ENCODE measurements at places on chromosomes 1 and 21.

DNA sequence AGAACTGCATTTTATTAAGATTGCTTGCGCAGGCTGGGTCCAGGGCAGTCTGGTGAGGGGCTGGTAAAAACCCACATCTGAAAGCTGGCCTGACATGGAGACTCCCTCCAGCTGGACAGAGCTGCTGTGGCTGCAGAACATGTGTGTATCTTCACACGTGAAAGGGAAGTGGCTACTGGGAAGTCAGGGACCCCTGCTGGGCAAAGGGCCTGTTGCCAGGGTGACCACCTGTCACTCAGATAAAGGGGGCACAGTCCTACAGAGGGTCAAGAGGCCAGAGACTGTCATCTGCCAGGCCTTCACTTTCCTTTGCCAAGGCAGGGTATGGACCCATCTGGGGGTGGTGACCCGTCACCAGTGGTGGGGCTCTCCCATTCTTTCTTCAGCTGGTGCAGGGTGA is 17.5 kb downstream of the NKAIN1 start:
- no peak for DNase-seq

DNA sequence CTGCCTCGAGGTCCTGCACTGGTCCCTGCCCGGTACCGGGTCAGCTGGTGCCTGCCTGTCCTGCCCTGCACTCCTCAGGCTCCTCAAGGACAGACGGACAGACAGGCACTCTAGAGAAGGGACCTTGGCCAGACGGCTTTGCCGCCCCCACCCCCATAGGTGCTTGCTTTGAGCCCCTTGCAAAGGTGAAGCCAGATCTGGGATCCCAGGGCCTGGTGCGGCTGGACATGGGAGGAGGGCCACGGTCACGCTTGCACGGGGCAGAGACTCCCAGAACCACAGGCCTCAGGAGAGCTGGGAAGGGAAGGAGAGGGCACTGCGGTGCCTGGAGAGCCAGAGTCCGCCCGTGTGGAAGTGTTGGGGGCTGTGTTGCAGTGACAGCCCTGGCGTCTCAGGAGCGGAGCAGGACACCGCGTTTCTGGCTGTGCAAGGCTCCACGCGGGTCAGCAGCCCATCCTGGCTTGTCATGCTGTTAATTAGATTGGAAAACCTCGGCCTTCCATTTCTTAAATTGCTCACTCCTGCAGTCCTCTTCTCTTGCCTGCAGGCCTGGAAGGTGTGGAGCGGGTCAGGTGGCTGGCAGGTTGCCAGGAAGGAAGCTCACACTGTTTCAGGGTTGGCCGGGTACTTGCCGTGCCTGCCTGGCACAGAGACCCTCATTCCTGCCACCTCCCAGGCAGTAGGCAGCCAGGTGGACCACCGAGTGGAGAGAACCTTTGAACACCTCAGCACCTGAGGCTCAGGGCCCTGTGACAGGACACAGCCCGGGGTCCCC is 16.3 kb downstream of the COL18A1 start:
- DNase-seq, result no peak

GRCh38 chr21:38734646-38735365 is 70.9 kb upstream of the ETS2 start:
- DNase-seq, result no peak

DNA sequence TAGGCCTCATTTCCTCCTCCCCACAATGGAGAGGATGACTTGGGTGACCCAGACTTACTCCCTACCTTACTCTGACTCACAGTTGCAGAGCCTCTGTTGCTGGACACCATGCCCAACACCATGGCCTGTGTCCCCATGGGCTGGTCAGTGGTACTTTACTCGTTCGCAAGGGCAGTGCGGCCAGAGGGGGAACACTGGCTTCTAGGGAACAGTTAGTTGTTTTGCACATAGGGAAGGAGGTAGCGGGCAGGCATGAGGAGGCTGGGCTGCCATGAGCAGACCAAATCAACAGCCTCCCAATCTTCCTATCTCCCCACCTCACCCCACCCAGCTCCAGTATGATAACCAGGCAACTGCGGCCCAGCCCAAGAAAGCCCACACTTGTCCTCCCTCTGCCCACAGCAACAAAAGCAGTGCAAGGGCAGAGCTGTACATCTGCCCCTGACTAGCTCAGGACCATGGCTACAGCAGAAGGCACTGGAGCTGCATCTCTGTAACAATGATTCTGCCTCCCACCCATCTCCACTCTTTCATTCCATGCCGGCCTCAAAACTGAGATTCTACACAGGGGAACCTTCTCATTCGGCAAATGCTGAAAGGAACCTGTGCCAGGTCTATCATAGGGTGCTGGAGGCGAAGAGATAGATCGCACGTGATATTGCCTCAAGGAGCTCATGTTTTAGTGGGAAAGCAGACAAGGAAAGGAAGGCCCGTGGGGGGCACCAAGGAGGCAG is 18.6 kb downstream of the TAL1 start:
- DNase-seq, result no peak

GRCh38 chr1:65235867-65236805 is 73.2 kb upstream of the DNAJC6 start:
- no peak for DNase-seq

GRCh38 chr1:216670118-216670883 is 52.9 kb downstream of the ESRRG start:
- no peak for DNase-seq

- DNase-seq, result no peak
Observed at GRCh38 chr21:44512496-44513388, 27.3 kb downstream of the KRTAP10-1 start.

DNA sequence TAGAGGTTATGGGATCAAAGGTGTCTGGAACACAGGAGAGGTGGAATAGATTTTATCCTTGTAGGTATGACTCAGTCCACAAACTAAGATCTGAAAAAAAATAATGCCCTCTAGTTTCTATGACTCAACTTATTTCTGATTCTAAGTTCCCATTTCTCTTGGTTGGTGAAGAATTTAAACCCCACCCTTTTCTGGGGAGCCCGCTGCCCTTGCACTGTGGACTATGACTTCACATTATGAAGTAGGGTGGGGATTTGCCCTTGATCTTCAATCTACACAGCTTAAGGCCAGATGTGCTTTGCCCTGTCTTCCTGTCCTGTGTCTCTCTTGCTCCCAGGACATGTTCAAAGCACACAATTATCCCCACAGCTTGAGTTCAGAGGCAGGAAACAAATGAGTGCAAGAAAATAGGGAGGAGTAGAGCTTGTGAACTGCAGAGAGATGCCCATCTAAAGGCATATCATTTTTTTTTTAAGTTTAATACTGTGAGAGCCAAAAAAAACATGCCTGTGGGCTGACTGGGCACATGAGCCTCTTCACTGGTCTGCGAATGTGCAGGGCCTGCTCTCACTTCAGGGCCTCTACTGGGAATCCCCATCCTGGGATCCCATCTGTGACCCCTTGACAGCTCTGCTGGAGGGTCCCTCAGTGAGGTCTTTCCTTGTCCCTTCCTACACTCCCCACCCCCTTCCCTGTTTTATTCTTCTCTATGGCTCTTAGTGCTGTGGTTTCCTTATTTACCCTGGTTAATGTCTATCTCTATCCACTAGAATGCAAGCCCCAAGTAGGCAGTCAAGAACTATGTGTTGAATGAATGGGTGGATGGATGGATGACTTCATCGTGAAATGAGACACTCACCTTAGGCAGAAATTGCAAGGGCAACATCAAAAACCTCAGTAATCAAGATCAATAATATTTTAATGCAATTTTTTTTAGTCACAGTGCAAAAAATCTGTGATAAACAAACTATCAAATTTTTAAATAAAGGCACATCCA is 61.5 kb downstream of the CD58 start:
- DNase-seq, result no peak

GRCh38 chr1:1315435-1315954 is 7.1 kb downstream of the PUSL1 start:
- DNase-seq, result no peak

DNA sequence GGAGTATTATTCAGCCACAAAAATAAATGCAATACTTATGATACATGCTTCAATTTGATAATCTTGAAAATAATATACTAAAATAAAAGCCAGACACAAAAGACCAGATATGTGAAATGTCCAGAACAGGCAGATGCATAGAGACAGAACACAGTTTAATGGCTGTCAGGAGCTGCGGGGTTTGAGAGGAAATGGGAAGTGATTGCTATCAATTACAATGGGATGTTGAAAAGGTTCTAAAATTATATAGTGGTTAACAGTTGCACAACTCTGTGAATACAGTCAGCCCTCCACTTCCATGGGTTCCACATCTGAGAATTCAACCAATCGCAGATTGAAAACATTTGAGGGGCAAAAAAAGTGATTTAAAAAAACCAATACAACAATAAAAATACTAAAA is 54.0 kb downstream of the LTN1 start:
- DNase-seq, result no peak

GRCh38 chr1:81873946-81874345 is 73.2 kb downstream of the ADGRL2 start:
- DNase-seq, result no peak

GRCh38 chr1:168485048-168485447 is 58.7 kb downstream of the XCL2 start:
- DNase-seq, result no peak

DNA sequence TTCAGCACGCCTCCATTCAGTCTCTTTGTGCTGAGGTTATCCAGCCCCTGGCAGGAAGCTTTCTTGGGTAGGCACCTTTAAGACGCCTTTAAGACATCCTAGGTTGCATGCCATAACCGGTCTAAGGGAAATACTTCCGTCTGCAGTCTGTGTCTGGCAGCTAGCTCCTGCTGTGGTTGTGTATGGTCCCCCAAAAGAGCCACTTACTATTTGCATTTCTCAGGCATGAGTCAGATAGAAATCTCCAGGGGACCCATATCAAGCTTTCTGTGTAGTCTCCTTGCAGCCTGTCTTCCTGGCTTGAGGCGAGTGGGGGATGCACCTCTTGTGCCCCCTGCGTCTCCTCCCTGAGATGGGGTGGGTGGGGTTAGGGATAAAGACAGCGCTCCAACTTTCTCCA is 10.0 kb upstream of the RYR2 start:
- no peak for DNase-seq

DNA sequence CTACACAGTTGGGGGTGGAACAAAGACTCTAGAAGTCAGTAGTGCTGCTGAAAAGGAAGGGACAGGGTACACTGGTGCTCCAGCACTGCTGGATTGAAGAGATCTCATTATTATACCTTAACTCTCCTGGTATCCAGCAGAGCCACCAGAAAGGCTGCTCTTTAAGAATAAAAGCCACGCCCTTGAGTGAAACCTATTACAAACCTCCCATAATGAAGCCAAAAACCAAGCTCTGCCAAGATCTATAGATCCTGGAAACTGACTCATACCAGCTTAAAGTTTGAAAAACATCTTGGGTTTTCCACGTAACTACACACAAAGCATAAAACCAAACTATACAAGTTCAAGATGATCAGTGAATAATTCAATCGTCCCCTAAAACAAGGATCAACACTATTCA is 38.0 kb downstream of the ADSS2 start:
- no peak for DNase-seq

GRCh38 chr1:227401562-227402342 is 83.5 kb upstream of the CDC42BPA start:
- DNase-seq, result no peak

GRCh38 chr1:92125204-92125603 is 45.1 kb downstream of the BTBD8 start:
- DNase-seq, result no peak

DNA sequence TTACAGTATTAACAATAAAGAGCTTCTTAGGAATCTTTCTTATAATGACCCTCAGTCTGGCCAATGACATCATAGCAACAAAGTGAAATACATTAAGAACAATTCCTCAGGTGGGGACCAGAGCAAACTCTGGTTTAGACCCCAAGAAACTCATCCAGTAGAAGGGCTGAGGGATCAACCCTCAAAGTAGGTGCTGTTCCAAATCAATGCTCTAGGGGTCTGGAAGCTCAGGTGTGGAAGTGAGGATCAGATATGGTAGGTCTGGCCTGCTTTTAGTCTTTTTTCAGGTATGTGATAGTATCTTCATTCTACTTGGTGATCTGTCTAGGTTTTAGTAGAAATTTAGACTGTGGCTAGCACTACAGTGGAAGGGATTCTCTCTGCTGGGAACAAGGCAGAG is 291.7 kb downstream of the PDE4B start:
- DNase-seq, result no peak

- no peak for DNase-seq
Observed at GRCh38 chr1:7942214-7942921, 1.7 kb upstream of the TNFRSF9 start.

GRCh38 chr1:184802354-184803179 is 47.9 kb upstream of the EDEM3 start:
- no peak for DNase-seq

GRCh38 chr1:40432644-40433390 is 17.5 kb upstream of the ZFP69B start:
- no peak for DNase-seq

GRCh38 chr1:14576155-14576554 is 22.3 kb upstream of the KAZN start:
- no peak for DNase-seq

- DNase-seq, result no peak
Observed at GRCh38 chr1:95742591-95743089, 508.6 kb downstream of the RWDD3 start.

GRCh38 chr1:84159533-84160240 is 15.6 kb downstream of the PRKACB start:
- DNase-seq, result no peak

GRCh38 chr21:16457498-16457897 is 727.7 kb downstream of the USP25 start:
- no peak for DNase-seq

- DNase-seq, result no peak
Observed at GRCh38 chr1:84619383-84620102, 45.3 kb upstream of the CTBS start.

DNA sequence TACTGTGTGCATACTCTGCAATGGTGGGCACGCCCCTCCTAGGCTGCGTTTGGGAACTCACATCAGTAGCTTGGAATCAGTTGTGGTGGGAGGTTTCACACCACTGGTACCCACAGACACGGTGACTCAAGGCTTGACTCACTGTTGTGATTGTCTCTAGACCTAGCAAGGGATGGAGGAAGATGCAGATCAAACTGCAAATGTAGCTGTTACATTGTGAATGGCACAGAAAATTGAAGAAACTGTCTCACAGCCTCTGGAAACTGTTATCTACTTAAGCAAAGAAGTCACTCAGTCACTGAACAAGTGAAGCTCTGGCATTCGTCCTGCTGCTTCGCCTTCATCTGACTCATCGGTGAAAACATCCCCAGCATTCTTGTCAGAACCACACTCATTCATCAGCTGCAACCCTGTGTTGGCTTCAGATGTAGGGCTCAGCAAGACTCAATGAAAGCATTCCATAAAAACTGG is 59.5 kb downstream of the POFUT2 start:
- DNase-seq, result peak; percentile 38

DNA sequence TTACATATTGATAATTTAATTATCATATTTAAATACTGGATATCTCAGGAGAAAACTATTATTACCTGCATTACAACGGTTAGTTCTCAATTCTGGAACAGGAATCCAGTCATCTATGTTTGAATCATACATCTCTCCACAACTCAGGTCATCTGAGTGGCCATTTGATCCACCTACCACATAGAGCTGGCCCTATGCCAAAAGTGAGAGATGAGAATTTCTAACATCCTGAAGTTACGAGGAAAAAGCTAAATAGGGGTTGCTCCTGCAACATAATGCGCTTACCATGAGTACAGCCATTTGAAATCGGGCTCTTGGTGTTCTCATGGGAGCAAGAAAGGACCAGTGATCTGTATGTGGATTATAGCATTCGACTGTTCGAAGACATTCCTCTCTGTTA is 16.9 kb downstream of the IVNS1ABP start:
- DNase-seq, result no peak
